Endothelial cell (in vitro differentiated cells): ENCODE measurements at places on chromosomes 2 and 18.

GRCh38 chr2:109435901-109436598, 177.7 kb downstream of the SEPTIN10 start:
- DNase-seq = no peak

- no peak for DNase-seq
These were observed 49.0 kb upstream of the ATIC start for GRCh38 chr2:215262741-215263362.

- DNase-seq = no peak
These were observed 95.9 kb upstream of the GRB14 start for GRCh38 chr2:164717000-164717803.

- no peak for DNase-seq
These were observed 11.5 kb upstream of the SLC11A1 start for GRCh38 chr2:218370410-218371063.
